Activated CD4-positive, alpha-beta T cell treated with anti-CD3 and anti-CD28 coated beads, Interleukin-10, Interleukin-2, amounts not matched to agents 100 ng/mL and 50 ng/mL, durations not matched to agents 16 hours and 8 hours (primary cell): ENCODE measurements at places on chromosomes 6 and 20.

DNA sequence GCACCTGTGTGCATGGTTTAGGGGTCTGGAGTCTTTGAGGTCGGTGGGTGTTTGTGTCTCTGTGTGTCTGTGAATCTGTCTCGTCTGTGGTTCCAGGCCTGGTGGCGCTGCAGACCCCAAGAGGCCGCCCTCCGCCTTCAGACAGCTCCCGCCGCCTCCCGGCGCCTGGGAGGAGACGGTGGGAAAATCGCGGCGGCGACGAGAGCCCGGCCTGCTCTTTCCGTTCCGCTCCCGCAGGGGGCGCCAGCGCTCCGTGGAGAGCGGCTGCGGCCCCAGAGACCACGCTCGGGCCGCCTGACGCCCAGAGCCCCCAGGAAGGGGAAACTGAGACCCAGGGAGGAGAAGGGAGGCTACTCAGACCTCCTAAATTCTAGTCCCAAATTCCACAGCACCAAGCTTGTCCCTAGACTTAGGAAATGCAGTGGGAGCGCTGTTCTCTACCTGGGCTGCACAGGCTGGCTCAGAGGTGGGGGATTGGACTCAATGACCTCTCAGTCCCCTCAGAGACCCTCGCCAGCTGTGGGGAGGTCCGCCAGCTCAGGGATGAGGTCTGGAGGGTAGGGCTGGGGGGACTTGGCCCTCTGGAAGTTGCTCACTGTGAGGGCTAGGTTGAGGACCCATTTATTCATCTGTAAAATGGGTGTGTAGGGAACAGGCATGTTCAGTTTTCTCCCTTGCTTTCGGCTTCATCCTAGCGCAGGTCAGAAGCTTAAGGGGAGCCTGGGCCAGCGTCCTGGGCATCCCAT, 36.9 kb upstream of the BLCAP start:
- peak; percentile 54 for DNase-seq

DNA sequence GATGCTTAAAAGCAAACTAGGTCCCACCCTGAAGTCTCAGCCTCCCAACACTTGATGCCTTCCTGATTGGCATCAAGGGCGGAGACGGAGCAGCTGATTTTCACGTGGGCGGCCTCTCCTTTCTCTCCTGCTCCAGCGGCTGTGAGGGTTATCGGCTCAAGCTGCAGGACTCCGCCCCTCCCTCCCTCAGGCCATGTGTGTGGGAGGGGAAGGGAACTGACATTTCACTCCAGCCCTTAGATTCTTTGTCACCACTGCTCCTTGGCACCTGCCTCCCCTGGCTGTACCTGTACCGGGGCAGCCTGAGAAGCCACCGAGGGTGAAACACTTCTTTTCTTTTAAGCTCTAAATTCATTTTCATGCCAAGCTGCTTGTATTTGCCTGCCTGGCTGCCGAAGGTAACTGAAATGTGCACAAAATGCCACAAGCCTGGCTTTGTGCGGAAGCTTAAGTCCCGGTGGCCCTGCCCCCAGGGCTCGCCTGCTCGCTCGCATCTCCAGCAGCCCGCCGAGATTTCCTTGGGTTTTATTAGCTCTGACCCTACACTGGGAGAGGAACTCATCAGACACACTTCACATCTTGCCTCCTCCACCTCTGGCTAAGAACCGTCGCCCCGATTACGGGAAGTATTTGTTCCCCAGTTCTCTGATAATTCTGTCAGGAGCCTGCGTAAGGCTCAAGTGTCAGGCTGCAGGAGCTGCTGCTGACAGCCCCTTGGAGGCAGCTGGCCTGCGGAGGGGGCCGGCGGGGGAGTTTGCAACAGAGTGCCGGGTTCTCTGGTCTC, 9.6 kb upstream of the CPNE5 start:
- no peak for DNase-seq

DNA sequence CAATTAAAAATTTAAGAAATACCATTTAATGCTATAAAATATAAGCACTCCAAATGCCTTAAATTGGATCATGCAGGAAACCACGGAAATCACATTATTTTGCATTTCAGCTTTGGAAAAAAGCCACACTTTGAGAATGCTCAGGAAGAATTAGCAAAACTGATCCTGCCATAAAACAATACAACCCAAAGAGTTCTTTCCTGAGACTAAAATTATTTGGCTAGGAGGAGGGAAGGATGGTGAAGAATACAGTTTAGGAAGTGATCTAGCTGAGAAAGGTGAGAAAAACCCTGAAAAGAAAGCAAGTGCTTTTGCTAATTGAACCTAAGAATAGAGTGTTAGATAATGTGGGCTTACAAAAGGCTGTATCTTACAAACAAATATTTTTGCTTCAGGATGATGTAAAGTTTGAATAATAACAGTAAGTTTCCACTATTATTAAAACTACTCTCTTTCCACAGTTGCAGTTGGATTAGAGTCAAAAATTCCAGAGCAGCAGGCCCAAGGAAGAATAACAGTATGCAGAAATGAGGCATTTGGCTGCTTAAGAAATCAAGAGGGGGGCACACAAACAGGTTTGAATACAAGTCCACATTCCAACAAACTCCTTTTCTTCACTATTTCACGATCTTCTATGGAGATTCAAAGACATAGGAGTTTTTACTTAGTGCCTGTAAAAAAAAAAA, 565.4 kb downstream of the RFPL4B start:
- no peak for DNase-seq

DNA sequence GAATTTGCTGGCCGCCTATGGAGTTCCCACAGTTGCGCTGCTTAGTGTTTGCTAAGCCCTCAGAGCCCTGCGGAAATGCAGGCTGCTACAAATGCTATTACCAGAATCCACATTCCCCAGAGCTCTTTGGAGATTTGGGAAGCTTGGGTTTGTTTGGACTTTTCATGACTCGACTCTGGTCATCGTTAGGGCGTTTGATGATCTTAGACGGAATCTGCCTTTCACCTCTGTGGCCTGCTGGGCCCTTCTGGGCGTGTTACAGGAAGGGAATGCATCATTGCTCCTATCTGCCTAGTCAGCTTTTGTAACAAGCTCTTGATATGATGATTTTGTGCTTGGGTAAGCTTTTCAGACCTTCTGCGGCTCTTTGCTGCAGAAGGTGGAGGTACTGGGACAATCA, 50.8 kb downstream of the EYA2 start:
- DNase-seq = no peak

- DNase-seq = peak; percentile 75
Observed at GRCh38 chr6:63573076-63573898, 1.0 kb downstream of the LOC128125822 start.

DNA sequence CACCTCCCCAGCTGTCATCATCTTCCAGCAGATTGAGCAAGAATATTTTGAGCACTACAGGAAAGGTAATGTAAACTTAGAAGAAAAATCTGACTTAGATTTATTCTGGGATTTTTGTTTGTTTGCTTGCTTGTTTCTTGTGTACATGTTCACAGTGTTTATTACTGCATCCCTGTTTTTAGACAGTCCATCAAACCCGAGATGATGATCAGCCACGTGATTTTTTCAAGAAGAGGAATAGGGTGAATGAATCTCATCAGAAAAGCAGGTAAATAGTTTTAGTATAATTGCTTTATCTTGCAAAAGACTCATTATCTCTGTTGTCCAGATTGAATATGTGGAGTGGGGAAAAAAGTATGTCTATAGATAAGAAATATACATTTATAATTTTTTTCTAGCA, 2.1 kb downstream of the FAM217B start:
- no peak for DNase-seq

DNA sequence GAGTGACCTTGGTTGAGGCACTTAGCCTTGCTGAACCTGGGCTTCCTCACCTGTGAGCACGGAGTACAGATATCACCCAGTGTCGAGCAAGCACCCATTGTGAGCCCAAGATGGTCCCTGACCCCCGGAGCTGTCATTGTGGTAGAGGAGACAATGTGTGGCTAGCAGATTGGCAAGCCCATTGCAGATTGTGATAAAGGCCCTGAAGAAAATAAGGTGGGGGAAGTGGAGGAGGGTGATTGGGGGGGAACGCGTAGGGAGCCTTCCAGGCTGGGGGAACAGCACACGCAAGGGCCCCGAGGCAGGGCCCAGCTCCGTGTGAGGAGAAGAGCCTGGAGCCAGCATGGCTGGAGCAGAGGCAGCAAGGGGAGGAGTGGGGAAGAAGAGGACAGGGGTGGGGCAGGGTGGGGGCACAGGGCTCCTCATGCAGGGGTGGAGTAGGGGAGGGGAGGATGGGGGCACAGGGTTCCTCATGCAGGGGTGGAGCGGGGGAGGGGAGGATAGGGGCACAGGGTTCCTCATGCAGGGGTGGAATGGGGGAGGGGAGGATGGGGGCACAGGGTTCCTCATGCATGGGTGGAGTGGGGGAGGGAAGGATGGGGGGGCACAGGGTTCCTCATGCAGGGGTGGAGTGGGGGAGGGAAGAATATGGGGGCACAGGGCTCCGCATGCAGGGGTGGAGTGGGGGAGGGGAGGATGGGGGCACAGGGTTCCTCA, 7.0 kb downstream of the CEBPB start:
- no peak for DNase-seq

- no peak for DNase-seq
Observed at GRCh38 chr6:165910184-165910966, 247.3 kb upstream of the PDE10A start.

- DNase-seq = no peak
Observed at GRCh38 chr20:62350098-62350628, 16.9 kb downstream of the LAMA5 start.
